ENCODE measurements at places on chromosomes 11 and 22. TPM values are rescaled to one million over a fixed set of nuclear protein-coding genes. Genes with fewer than 3 reads are reported as not detected.

Gene TESMIN
- not detected for total RNA-seq

Gene MAP6
- 0.73 TPM for total RNA-seq

Gene ANGPTL5
- 0.39 TPM for total RNA-seq

Gene NXPE2
- not detected for total RNA-seq

Gene SMDT1
- total RNA-seq = 2.9 TPM

Gene HORMAD2
- not detected for total RNA-seq

Gene FGF19
- not detected for total RNA-seq

Gene APLNR
- not detected for total RNA-seq

Gene RCOR2
- total RNA-seq = 2.7 TPM

Gene DDX6
- total RNA-seq = 98.3 TPM

Gene ARHGAP8
- total RNA-seq = not detected

Measured in subcutaneous preadipocyte (primary cell).